ENCODE measurements at places on chromosomes 5 and 9.

- DNase-seq = peak; percentile 46
Observed at GRCh38 chr9:108761655-108762347, 94.0 kb downstream of the ACTL7B start.

DNA sequence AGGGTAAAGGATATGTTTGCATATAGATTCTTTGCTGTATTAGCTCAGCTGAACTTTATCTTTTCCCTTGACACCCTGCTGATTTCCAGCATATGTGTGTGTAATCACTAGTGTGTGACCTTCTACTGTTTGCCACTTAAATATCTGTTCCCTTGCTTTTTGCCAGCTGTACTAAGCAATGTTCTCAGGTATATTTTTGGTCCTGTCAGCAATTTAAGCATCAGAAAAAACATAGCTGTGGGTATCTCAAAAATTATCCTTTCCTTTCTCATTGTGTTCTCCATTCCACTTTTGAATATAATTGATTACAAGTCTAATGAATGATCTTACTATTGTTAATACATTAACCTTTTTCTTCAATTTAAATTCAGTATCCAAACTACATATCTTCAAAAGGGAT lies 59.2 kb upstream of the CDH10 start:
- no peak for DNase-seq

- DNase-seq = no peak
Observed at GRCh38 chr5:125865166-125865815, 557.9 kb upstream of the GRAMD2B start.

- DNase-seq = no peak
Observed at GRCh38 chr5:176899946-176900779, 1.0 kb upstream of the HK3 start.

- DNase-seq = peak; percentile 18
Observed at GRCh38 chr5:116557669-116558271, 16.9 kb downstream of the SEMA6A start.

DNA sequence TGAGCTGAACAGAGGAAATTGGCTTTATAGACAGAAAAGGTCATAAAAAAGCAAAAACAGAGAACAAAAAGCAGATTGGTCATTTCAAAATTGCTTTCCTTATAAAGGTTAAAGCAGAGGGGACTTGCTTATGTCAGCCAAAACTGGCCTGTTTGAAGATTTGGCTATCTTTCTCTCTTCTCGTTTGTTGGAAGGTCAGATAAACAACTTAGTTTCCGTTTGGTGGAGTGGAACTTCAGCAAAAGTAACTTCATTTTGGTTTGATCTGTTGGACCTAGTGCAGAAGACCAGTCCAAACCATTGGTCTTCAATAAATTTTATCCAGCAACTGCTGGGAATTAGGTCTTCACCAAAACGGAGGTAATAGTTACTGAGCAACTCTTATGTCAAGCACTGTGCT lies 45.1 kb upstream of the HMGCS1 start:
- no peak for DNase-seq

GRCh38 chr9:108779551-108780325 lies 76.0 kb downstream of the ACTL7B start:
- DNase-seq = no peak
